H7 (cell line): ENCODE measurements at places on chromosomes 2 and 18.
A peak's percentile ranks its signal among the peaks of the same experiment; 100 is the strongest.

- DNase-seq: peak; percentile 81
Observed at GRCh38 chr2:72916743-72917137, 579 bp upstream of the EMX1 start.

- no peak for DNase-seq
Observed at GRCh38 chr2:75182606-75183005, 16.7 kb downstream of the TACR1 start.

DNA sequence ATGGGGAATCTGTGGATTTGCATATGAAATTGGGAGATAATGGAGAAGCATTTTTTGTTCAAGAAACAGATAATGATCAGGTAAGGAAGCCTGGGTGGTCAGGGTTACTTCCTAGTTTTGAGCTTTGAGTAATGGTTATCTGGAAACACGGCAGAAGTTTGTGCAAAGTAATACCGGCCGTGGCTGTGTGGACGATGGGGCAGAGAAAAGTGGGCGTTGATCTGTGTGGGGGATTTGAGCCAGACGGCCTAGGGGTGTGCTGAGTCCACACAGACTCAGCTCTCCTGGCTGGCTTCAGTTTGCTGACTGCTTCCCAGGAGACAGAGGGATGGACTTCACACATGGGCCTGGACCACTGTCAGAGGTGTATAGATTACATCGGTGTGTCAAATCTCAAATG is 21.3 kb downstream of the LPIN1 start:
- DNase-seq: no peak

GRCh38 chr2:199775267-199775666 is 75.7 kb downstream of the FTCDNL1 start:
- no peak for DNase-seq

- DNase-seq: no peak
Observed at GRCh38 chr18:61132031-61132430, 201.2 kb upstream of the CDH20 start.

- DNase-seq: no peak
Observed at GRCh38 chr18:48138660-48139430, 208.4 kb upstream of the SMAD2 start.

- DNase-seq: no peak
Observed at GRCh38 chr2:218063896-218064295, 5.2 kb upstream of the RUFY4 start.

DNA sequence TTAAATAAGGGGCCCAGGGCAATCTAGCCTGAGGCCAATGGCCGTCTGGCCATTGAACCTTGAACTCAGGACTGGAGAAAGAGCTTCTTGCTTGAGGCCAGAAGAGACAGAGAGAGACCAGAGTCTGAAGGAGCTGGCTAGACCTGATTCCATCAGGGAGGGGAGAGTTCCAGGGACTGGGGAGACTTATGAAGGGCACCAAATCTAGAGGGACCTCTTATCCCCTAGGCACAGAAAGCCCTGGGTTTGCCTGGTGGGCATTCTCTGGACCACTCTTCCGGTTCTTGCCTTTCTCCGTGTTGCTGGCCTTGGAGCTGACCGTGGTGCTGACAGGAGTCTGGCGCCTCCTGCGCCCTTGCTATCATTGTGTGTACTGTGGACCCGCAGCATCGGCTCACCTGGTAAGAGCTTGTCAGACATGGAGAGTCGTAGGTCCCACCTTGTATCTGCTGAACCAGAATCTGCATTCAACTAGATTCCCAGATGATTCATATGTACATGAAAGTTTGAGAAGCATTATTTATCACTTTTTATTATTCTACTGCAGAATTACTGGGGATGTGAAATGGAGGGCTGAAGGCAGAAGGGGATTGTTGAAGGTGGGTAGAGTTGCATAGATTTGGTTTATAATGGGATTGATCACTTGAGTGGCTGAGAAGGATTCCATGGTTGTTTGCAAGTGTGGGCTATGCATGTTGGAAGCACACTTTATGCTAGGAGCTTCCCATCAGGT is 4.3 kb upstream of the TRPM8 start:
- DNase-seq: peak; percentile 58

GRCh38 chr2:46469116-46469515 is 10.2 kb upstream of the TMEM247 start:
- no peak for DNase-seq

DNA sequence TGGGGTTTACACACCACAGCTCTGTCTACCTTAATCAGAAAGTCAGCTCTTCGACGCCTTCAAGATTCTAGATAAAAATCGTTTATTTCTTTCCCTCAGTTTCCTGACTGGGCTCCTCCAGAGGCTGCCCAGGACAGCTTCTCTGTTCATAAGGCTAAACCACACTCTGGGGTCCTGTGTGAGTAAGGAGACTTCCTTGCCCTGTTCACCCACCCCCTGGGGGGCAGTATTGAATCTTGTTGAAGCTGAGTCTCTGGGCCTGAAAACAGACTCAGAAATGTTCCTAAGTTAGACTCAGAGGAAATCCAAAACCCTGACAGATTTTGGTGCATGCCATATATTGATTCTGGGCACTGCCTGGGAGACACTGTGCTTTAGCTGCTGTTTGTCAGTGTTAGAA is 43.0 kb downstream of the G6PC2 start:
- DNase-seq: no peak

DNA sequence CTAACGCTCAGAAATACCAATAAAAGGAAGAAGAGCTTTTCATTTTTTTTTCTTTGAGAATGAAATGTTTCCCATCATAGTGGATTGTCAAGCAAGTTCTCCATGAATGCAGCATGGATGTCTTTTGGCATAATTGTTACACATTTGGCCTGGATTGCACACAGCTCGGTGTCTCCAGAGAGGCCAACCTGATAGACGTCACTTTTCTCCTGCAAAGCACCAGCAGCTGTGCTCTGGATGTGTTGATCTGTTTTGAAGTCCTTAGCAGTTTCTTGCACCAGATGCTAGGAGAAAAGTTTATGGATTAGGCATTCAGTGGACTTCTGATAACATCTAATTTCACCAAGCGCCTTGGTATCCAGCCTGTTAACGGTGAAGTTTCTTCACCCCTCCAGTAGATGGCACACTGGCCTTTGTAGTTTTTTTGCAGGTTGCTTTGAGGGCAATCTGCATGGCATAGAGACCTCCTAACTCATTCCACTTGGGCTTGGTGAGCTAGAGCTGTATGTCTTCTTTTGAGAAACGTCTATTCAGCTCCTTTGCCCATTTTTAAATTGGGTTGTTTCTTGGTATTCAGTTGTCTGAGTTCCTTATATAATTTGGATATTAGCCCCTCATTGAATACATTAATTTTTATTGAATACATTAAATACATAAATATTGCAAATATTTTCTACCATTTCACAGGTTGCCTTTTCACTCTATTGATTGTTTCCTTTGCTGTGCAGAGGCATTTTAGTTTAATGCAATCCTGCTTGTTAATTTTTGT is 59.7 kb downstream of the PTH2R start:
- peak; percentile 41 for DNase-seq

DNA sequence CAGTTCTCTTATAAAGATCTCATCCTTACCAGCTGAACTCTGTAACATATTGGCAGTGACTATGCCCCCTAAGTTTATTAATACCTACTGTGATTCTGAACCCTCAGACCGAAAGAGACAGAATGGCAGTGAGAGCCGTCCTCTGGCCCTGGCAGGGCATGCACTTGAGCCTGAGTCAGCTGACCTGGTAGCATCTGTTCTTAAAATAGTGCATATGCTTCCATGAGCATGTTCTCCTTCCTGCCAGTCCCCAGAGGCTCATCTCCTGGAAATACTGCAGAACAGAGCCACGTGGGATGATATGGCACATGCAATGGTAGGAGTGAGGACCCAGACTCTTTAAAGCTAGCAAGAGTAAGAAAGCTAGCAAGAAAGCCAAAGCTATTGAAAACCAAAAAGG is 59.0 kb downstream of the RASGRP3 start:
- DNase-seq: no peak

DNA sequence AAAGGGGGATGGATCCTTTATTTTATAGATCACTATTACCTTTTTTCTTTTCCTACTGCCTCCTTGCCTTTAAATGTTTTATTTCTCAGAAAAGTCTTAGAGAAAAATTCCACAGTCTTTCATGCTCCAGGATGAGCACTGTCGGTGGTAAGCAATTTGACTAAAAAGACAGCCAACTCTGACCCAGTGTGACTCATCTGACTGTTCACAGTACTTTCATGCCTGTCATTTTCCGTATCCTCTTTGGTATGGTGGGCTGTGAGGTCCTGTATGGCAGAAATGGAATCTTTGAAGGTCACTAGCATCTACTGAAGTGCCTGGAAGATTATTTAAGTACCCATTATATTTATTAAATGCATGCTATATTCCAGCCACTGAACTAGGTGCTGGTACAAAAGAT is 2.1 kb upstream of the RFTN2 start:
- no peak for DNase-seq

DNA sequence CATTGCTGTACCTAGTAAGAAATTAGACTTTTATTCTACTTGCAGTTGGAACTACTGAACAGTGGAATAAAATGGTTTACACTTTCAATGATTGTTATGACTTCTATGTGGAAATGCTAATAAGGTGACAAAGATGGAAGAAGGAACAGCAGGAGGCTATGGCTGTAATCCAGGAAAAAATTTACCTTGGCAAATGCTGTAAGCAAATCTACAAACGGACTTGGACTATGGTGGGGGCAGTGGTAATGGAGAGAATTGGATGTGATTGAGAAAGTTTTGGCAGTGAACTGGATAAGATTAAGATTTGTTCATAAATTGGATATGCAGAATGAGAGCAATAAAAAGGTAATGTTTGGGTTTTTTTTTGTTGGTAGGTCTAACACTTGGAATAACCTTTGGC is 111.0 kb upstream of the ERBB4 start:
- DNase-seq: no peak

DNA sequence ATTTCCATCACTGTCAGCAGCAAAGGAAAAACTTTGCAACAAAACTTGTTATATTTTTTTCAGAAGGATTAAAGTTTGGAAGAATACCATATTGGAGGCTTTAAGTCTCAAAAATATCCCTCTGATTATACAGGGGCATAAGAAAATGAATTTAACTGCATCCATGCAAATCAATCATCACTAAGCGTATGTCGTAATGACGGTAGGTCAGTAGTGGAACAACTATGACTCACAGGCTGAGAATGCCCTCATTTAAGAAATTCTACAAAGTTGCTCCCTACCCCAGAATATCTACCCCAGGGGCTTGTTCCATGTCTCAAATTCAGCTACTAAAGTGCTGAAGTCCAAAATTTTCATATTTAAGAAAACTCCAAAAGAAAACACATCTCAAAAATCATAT is 12.5 kb upstream of the NAB1 start:
- no peak for DNase-seq

DNA sequence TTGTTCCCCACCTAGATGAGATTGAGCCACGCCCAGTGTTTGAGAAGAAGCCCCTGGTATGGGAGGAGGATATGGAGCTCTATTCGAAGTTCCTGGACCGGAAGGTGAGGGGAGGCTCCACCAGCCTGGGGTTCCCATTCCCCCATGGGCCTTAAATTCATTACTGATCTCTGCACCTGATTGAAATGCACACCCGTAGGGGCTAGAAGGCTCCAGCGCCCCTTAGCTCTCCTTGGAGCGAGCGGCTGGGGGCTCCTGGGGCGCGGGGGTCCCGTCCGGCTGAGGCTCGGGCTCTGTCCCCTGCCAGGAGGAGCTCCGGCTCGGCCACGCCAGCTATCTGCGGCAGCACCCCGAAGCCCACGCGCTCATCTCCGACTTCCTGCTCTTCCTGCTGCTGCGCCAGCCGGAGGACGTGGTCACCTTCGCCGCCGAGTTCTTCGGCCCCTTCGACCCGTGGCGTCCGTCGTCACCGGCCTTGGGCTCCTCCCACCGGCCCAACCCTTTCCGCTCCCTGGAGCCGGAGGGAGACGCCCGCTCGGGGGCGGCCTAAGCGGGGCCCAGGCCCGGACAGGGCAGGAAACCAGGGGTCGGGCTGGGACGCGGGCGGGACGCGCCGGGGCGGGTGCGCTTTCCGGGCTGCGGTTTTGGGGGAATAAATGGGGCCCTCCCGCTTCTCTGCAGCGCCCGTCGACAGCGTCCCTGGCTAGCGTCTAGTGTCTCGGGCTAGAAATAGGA is 10.9 kb downstream of the CATIP start:
- DNase-seq: peak; percentile 97
